ENCODE measurements at places on chromosomes 13 and 19. TPM values are rescaled to one million over a fixed set of nuclear protein-coding genes. Genes with fewer than 3 reads are reported as not detected.

AMER2 gene
- not detected for total RNA-seq

LCP1 gene
- total RNA-seq, result 73.8 TPM

CDADC1 gene
- total RNA-seq, result 10.5 TPM

DNA sequence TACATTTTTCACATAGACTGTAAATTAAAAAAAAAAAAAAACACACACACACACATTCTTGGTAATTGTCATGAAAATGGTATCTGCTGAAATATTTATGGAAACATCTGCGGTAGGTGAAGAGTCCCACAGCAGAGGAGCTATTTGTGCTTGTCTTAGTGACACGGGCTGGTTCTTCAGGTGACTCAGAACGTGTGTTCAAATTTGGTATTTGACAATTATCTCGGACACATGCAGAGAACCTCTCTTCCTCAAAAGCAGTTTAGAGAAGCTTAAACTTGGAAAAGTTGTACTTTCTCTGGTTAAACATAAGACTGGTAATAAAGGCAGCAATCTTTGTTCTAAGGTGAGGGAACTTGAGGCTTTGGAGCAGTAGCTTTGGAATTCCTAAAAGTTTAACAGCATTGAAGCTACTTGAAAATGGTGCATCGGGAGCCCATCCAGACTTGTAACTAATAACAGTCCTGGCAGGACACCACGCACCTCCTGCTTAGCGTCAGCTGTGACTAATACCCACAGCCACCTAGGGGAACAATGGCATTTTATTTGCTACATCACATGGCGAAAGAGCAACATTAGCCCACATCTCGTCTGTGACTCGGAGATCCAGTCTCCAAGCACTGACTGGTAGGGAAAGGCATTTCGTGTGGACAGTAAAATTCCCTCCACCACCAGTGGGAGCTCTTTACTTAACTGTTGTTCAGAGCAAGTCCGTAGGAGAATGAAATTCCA lies 1505.1 kb upstream of the SLC10A2 start:
- no peak for DNase-seq

GRCh38 chr13:86438034-86438433 lies 638.8 kb upstream of the SLITRK6 start:
- DNase-seq, result no peak

- DNase-seq, result no peak
Observed at GRCh38 chr19:39401070-39401548, 5.5 kb upstream of the ZFP36 start.

GRCh38 chr13:73275163-73275562 lies 216.4 kb downstream of the KLF5 start:
- no peak for DNase-seq

- DNase-seq, result no peak
Observed at GRCh38 chr13:28306325-28306724, 168.0 kb downstream of the PAN3 start.
